ENCODE measurements at places on chromosomes 1 and 21. TPM values are rescaled to one million over a fixed set of nuclear protein-coding genes. Genes with fewer than 3 reads are reported as not detected.

- no peak for DNase-seq
These were observed 82.8 kb downstream of the LRRC53 start for GRCh38 chr1:74429580-74429979.

GRCh38 chr1:32365445-32365844 lies 3.1 kb downstream of the TSSK3 start:
- DNase-seq = no peak

GRCh38 chr1:180231506-180231921 lies 1.4 kb downstream of the LHX4 start:
- DNase-seq = no peak

DNA sequence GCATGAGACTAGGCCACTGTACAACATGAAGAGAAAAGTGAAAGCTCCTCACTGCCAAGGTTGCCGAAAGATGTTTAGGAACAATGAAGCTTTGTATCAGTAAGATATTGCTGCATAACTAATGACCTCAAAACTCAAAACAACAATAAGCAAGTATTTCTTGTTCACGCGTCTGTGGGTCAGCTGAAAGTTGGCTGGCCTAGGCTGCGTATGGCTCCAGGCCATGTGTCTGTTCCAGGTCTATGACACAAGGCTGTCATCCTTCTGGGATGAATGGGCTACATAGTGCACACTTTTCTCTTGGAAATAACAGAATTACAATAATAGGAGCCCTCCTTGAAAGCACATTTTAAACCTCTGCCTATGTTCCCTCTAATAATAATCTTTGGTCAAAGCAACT lies 515.9 kb downstream of the PLPP3 start:
- no peak for DNase-seq

- DNase-seq = no peak
These were observed 139.8 kb upstream of the USH2A start for GRCh38 chr1:216563087-216563486.

- DNase-seq = no peak
These were observed 15.2 kb downstream of the F3 start for GRCh38 chr1:94526152-94526980.

DNA sequence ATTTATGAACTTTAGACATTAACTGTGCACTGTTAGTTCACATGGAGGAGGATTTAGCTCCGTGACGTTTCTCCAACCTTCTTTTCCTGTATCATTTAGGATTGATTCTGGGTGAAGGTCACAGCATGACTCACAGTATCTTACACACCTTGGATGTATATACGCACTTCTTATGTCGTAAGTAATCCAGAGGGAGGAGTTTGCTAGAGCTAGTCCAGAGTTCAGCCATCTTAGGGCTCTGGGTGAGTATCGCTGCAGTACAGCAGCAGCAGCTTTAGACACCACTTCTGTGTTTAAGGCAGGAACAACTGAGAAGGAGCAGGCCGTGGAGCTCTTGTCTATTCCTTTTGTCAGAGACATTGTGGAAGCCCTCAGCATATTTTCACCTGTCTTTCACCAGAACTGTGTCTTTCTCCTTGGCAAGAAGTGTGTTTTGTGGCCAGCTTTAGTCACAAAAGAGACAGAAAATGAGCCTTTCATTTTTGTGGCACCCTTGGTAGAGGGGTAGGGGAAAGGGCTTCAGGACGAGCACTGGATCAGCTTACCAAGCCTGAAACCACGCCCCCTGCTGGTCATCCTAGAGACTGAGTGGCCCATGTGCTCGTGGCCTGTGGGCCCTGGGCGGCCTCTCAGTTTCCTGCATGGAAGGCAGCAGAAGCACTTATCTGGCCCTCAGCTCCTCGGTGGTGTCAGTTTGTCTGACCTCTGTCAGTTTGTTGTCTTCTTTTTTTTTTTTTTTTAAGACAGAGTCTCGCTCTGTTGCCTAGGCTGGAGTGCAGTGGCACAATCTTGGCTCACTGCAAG lies 64.0 kb downstream of the ADARB1 start:
- peak; percentile 61 for DNase-seq

- no peak for DNase-seq
These were observed 893.5 kb downstream of the LTN1 start for GRCh38 chr21:28099001-28099705.

GRCh38 chr1:23799570-23800399 lies 769 bp downstream of the GALE start:
- no peak for DNase-seq

- DNase-seq = no peak
These were observed 388.8 kb downstream of the NTNG1 start for GRCh38 chr1:107529511-107530149.

The LRRC71 gene
- not detected for total RNA-seq

The KIAA0040 gene
- 31.8 TPM for total RNA-seq

The GCSAML gene
- 0.11 TPM for total RNA-seq

The TGFB2 gene
- total RNA-seq = not detected

The FCRL4 gene
- not detected for total RNA-seq

Measured in CD8-positive, alpha-beta memory T cell (primary cell).